ENCODE measurements at places on chromosomes 12 and 14.

- no peak for DNase-seq
Measured at GRCh38 chr12:71694099-71694820, 8.4 kb downstream of the TMEM19 start.

GRCh38 chr12:41993283-41993682 is 151.4 kb downstream of the GXYLT1 start:
- DNase-seq, result no peak

DNA sequence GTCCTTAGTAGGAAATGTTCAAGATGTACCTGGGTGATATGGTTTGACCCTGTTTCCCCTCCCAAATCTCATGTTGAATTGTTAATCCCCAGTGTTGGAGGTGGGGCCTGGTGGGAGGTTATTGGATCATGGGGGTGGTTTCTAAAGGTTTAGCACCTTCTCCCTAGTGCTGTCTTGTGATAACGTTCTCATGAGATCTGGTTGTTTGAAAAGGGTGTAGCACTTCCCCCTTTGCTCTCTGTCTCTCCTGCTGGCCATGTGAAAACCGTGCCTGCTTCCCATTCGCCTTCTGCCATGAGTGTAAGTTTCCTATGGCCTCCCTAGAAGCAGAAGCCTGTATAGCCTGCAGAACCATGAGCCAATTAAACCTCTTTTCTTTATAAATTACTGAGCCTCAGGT is 353.0 kb upstream of the SFSWAP start:
- DNase-seq, result no peak

DNA sequence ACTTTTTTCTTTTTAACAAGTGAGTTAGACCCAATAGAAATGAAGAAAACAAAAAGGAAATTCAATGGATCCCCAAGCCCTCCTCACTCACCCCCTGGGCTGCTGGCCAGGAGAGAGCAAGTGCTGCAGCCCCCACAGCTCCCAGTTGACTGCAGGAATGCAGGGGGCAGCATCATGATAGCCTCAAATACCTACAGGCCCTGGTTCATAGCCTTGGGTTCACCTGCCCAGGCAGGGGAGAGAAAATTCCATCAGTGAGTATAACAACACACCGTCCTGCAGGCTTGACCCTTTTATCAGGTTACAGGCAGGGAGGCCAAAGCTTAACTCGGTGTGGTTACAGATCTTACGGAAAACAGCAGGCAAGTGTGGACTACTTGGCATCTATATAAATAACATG is 76.3 kb downstream of the PHLDA1 start:
- DNase-seq, result no peak

GRCh38 chr12:27096420-27096819 is 14.0 kb upstream of the C12orf71 start:
- DNase-seq, result no peak

DNA sequence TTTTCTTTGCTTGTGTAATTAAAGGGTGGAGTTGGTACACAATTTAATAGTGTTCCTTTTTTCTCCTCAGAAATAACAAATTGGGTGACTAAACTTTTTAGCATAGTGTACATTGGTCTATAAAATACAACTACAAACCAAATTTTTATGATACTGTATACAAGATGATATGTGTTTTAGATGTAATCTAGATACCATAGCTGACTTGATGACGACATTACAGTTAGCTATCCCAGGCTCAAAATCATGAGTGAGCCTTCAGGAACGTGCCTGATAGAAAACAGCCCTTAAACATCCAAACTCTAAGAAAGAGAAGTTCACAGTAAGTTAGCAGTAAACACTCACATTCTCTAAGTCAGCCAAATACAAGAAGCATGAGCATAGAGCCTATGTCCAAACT is 99.0 kb upstream of the SSTR1 start:
- DNase-seq, result no peak

- no peak for DNase-seq
Measured at GRCh38 chr12:67939611-67940010, 49.6 kb upstream of the IFNG-AS1 start.

DNA sequence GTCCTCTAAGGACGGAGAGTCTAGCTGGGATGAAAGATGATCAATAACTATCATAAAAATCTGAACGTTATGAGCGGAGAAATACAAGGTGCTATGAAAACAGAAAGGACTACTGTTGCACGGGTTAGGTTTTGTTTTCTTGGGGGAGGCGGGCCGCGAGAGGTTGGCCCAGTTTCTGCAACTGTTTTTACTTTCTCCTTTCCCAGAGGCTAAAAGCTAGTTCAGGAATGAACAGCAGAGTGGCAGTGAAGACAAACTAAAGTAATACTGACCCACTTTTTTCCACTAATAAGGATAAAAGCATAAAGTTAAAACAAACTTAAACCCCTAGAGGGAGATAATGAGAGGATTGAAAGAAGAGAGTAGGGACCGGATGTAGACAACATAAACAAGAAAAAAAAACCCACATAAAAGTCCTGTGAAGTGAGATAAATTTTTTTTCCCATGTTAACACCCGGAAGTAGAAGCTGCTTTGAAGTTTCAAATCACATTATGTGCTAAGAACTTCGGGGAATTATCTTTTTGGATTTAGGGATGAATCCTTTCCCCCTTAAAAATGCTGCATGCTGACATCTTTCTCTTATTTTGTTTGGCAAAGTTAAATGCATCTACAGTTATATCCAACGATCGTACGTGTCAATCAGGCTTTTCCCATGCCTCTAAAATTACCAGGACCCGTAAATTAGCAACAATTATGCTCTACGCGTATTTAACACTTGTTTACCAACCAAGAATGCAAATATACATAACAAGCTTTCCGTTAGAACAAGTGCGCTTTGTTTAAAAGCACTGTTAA is 1.0 kb upstream of the CDK17 start:
- DNase-seq, result peak; percentile 61

GRCh38 chr12:57110104-57111030 is 795 bp downstream of the STAT6 start:
- peak; percentile 79 for DNase-seq

- DNase-seq, result no peak
Measured at GRCh38 chr14:80792771-80793170, 148.8 kb downstream of the CEP128 start.

- peak; percentile 53 for DNase-seq
Measured at GRCh38 chr12:123983822-123984485, 10.9 kb downstream of the ZNF664 start.

- no peak for DNase-seq
Measured at GRCh38 chr12:61220337-61220736, 1039.9 kb upstream of the USP15 start.

GRCh38 chr12:57835366-57836288 is 10.9 kb downstream of the CTDSP2 start:
- DNase-seq, result no peak

DNA sequence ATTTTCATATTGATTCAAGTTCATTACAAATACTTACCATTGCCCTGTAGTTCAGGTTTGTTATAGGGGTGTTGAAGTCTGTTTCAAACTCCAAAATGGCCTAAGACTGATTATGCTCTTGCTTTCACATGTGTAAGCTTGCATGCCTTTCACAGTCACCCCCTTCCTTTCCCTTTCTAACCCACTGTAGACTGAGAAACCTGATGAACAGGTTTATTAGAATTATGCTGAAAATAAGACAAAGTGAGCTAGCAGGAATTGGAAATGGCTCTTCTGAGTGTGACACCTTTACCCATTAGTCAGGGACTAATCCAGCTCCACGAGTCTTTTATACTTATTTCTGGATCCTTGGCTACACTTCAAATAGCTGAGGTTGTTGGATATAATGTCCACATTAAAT is 38.9 kb downstream of the FBXO33 start:
- DNase-seq, result no peak

GRCh38 chr12:124893792-124894516 is 20.5 kb downstream of the UBC start:
- no peak for DNase-seq

DNA sequence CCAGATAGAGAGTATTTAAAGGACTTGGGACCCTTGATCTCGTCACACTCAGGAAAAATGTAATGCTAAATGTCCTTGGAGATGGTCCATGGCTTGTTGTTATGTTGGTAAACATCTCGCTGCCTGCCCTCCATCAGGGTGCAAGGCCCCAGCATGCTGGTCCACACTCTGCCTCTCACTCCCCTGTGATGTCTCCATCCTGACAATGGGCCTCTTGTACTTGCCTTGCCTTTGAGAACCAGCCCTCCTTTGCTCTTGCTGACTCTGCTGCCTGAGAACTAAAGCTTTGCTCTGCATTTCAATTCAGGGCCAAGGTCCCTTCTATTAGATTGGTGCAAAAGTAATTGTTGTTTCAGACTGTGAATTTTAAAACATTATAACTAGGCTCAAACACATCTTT is 131.0 kb upstream of the LMNTD1 start:
- no peak for DNase-seq

DNA sequence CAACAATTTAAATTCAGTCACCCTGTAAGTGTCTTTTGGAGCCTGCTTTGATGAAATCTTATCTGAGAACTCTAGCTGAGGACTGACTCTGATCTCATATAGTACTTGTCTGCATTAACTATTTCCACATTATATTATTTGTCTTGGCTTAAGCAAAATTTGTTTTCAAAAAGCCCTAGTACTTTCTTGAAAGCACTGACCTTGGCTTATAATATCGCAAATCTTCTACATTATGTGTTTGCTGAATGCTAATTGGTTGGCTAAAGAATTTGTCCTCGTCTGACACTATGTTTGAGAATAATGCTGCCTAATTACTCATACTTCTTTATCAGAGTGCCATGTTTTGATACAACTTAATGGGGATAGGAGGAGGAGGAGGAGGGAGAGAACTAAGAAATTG is 46.9 kb upstream of the FLRT2 start:
- DNase-seq, result no peak

DNA sequence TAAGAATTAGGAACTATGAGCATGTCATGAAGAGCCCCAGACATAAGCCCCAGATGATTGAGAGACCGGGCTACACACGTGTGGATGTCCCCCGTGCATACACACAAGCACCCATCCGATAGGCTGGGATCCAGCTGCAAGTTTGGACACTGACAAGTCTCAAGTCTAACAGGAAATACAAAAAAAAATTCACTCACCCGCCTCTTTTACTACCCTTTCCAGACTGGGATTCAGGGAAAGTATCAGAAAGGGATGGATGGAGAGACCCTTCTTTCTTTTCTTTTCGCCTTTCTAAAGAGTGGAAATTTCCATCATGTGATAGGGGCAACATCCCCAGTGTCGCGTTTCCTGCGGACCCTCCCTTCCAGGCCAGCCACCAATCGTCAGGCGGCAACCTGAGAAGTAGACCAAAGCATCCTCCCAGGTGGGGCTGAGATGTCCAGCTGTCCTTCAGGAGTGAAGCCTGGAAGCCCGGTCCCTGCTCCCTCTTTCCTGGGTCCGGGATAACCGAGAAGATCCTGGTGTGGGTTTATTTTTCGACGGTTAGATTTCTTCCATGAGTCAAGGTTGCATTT is 6.4 kb upstream of the SLC38A4 start:
- no peak for DNase-seq

DNA sequence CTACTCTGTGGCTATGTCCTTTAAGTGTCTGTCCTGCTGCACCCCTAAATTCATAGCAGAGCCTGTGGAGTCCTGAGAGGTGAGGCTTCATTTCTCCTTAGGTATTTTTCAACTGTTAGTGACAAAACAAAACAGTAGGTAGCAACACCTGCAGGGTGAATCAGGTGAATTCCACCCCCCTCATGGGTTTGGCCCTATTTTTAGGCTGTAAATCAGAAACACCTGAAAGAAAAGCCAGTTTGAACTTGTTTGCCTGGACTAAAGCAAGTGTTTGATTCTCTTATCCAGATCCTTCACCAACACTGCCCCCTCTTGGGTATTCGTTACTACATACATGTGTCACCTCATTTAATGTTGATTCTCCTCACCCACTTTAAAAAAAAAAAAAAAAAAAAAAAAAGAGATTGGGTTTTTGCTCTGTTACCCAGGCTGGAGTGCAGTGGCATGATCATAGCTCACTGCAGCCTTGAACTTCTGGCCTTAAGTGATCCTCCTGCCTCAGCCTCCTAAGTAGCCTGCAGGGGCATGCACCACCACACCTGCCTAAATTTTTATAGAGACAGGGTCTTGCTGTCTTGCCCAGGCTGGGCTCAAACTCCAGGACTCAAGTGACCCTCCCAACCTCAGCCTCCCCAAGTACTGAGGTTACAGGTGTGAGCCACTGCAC is 10.3 kb downstream of the TBPL2 start:
- DNase-seq, result peak; percentile 81

DNA sequence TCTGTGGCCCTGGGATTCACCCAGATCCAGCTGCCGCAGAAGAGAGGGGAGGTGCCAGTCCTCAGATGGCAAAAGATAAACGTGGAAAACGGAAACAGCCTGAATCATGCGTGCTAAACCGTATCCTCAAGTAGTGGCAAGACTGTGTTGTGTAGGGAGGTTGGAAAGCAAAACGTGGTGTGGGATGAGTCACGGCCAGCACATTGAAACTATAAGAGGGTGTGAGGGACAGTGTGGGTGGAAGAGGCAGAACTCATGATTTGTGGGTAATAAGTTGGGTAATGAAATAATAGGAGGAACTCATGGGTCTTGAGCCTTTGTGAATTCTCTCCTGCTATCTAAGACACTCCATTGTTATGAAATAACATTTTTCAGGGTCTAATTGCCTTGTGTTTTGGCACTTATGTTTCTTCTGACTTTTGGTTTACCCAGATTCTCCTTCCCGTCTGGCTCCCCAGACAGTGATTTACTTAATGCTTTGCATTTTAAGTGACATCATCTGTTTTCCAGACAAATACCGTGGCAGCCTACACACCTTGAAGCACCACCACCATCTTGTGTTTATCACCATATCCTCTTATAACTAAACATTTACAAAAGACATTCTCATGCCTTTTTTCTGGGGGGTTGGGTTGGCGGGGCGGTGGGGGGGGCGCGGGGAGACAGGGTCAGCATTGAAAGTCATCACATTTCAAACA is 62.3 kb upstream of the PTCSC3 start:
- no peak for DNase-seq

GRCh38 chr12:65098364-65098763 is 22.7 kb downstream of the WIF1 start:
- DNase-seq, result no peak

DNA sequence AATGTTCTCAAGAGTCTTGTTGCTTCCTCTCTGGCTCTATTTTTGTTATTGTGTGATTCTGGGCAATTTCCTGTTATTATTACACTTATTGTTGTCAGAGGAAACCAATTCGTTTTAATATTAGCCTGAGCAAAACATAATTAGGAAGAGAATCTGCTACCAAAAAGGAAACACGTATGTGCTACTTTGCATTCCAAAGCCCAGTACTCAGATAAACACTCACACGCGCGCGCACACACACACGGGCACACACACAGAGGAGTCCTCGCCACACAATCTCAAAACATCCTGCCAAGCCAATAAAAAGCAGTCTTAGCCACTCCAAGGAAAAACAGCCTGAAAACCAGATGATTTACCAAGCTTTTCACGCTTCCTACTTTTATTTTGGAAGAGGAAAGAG is 400.7 kb downstream of the NUAK1 start:
- DNase-seq, result no peak
